DMS153 (cell line): ENCODE measurements at places on chromosomes 5 and 9.

- no peak for DNase-seq
Measured at GRCh38 chr5:38831909-38832308, 13.9 kb upstream of the OSMR start.

DNA sequence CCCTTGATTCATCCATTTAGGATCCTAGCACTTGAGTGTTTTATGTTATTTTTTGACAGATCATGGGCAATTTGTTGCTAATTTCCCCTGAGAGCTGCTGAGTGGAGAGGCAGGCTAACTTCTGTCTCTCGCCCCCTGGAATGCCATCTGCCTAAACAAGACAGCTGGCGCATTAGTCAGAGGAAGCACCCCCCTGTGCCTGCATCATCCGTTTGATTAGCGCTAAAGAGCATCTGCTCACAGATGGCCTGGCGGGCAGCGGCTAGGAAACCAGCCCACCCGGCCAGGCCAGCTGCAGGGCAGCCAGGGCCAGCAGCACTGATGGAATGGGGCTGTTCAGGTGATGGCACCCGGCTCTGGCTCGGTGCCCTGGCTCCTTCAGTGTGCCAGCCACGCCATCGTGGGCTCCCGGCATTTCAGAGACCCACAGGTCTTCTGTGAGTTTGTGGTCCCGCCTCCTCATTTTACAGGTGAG, 22.9 kb upstream of the ASS1 start:
- DNase-seq: no peak

GRCh38 chr9:71743217-71743705, 25.1 kb downstream of the CEMIP2 start:
- no peak for DNase-seq

- DNase-seq: no peak
Measured at GRCh38 chr9:100731557-100731956, 153.7 kb downstream of the CAVIN4 start.
